ENCODE measurements at places on chromosomes 12 and 14. TPM values are rescaled to one million over a fixed set of nuclear protein-coding genes. Genes with fewer than 3 reads are reported as not detected.

The SERPINA9 gene
- total RNA-seq = not detected

The KRT79 gene
- 0.12 TPM for total RNA-seq

The LUM gene
- not detected for total RNA-seq

The FOXG1 gene
- total RNA-seq = not detected

The TPH2 gene
- not detected for total RNA-seq

The CFAP251 gene
- total RNA-seq = 1.7 TPM

The MMP14 gene
- total RNA-seq = 2.2 TPM

The PLXNC1 gene
- total RNA-seq = 3.1 TPM

The KCNK10 gene
- total RNA-seq = not detected

The ARHGEF25 gene
- total RNA-seq = 0.68 TPM

The ANGEL1 gene
- 15.4 TPM for total RNA-seq

The GLIPR1L2 gene
- total RNA-seq = 0.68 TPM

The ATXN2 gene
- total RNA-seq = 63.3 TPM

The YAF2 gene
- 28.2 TPM for total RNA-seq

All from activated naive CD4-positive, alpha-beta T cell treated with anti-CD3 and anti-CD28 coated beads, Interleukin-2, amount 50 U/mL, for 72 hours (primary cell).